Kidney epithelial cell (primary cell): ENCODE measurements at places on chromosomes 4 and X.
A peak's percentile ranks its signal among the peaks of the same experiment; 100 is the strongest.

DNA sequence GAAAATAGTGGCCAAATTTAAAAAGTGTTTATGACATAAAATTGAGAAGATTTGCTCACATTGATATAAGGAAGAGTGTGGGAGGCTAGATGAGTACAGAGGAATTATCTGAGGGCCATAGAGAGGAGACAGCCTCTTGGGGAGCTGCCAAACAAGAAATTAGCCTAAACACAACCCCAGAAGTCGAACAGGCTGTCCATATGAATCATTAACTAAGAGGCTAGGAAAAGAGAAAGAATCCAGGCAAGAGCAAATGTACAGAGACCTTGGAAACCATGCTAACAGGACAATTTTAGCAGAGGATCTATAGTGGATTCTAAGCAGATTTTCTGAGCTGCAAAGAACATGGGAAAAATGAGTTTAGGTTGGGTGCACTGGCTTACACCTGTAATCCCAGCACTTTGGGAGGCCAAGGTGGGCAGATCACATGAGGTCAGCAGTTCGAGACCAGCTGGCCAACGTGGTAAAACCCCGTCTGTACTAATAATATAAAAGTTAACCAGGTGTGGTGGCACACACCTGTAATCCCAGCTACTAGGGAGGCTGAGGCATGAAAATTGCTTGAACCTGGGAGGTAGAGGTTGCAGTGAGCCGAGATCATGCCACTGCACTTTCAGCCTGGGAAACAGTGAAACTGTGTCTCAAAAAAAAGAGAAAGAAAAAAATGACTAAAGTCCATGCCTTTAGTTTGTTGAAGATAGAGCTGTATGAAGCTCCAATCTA, 76.1 kb downstream of the NWD2 start:
- DNase-seq: no peak

DNA sequence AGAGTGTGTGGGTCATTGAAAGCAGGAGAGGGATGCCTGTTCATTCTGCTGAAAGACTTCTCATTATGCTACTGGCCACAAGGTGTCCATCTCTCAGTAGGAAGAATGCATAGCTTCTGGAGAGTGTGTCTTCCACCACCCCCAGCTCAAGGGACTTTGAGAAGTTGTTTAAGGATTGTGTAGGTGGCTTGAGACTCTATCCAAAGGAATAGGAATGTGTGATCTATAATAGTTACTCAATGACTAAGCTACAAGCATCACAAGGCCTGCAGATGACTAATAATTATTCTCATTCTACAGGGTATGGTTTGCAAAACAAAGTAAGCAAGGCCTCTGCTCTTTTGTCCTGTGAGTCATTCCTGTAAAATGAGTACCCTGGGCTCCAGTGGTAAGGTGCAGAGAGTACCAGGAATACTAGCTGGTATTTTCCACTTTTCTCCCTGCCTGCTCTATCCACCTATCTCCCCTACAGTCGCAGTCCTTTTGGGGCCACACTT, 279.8 kb upstream of the BOD1L1 start:
- DNase-seq: peak; percentile 99

DNA sequence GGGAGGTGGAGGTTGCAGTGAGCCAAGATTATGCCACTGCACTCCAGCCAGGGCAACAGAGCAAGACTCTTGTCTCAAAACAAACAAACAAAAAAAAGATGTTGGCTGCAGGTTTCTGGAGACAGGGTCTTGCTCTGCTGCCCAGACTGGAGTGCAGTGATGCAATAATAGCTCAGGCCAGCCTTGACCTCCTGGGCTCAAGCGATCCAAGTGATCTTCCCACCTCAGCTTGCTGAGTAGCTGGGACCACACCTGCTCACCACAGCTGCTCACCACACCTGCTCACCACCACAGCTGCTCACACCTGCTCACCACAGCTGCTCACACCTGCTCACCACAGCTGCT, 29.9 kb upstream of the CPLX1 start:
- DNase-seq: no peak

DNA sequence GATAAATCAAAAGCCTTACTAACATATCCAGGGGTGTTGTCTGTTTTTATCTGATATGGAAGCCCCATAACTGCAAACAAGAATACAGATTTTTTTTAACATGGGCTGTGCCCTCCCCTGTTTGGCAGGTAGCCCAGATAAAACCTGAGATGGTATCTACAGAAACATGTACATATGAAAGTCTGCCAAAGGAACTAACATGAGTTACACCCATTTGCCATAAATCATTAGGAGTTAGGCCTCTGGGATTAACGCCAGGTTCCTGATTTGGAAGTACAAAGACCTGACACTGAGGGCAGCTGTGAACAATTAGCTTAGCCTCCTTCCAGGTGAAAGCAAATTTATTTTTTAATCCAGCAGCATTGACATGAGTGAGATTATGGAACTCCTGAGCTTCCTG, 264.3 kb downstream of the TECRL start:
- DNase-seq: no peak

DNA sequence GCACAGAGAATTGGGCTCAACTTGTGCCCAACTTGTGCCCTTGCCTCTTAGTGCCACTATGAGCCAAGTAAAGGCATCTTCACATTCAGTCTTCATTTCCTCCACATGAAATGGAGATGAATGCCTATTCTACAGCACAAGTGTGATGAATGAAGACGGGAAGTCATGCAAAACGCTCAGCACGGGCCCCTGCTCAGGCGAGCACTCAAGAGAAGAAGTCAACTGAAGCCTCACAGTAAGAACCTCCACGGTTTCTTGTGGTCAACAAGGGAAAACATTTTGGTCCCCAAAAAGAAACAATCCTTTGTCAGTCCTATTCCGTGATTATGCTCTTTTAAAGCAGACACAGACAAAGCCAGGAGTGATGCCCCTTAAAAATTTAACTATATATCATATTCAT, 87.0 kb downstream of the IRF2 start:
- DNase-seq: no peak

GRCh38 chr4:95599777-95600400, 51.1 kb upstream of the UNC5C start:
- no peak for DNase-seq

DNA sequence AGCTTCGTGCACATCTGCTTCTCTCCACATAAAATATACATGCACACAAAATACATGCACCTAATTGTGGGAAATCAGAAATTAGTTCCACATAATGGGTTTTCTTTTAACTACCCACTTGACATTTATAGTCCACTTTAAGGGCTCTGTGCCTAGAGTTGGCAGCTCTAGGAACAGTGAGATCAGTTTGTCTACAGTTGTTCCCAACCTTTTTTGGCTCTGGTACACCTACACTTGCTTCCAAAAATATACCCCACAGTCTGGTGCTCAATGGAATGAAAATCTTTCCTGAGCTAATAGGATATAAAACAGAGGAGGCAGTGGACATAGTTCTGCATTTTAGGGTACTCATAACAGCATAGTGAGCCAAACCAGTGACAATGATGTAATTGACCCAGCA, 36.1 kb downstream of the HDAC8 start:
- no peak for DNase-seq

DNA sequence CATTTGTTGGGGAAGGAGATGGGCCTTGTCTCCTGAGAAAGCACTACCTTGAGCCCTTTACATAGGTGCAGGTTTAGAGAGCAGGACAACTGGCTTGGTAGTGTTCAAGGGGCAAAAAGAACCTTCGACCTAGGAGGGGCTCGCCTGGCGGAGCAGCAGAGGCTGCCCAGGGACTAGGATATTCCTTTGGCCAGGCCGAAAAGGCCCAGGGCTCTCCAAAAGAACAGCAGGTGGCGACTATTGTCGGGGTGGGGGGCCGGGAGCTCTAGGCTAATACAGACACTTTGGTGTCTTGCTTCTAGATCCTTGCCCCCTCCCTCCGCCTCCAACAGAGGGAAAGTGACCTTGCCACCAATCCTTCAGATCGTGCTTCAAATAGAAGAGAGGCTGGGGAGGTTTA, 7.1 kb upstream of the POU3F4 start:
- no peak for DNase-seq

DNA sequence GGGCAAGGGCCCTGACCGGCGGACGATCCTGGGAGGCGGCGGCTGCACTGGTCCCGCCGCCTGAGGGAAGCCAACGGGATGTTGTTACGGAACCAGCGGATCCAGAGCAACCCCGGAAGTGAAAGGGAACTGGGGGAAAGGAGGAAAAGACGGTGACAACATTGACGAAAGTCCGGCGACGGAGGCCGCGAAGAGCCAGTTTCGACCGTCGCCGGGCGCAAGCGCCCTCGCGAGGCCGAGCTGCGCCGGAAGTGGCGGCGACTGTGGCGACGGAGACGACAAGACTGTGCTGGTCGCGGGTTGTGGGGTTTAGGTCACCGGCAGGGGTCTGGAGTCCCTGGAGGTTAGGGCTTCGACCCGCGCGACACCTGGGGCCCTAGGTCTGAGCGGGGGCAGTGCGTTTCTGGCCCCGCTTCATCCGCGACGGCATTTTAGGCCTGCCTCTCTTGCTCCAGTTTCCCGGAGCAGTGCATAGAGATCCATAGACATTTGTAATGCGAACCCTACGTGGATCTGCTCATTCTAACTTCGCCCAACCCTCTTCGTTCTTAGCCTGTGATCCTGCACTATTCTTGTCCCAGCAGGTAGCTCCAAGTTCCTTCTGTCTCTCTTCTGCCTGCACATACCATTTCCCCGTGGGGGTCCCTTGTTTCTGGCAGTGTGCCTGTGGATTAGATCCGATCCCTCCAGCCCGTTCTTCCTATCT, at the start of gene BOD1L1:
Gene BOD1L1, minus strand, starts transcription at position 120 of the 706 bp plus-strand sequence. CDS start 138 bp downstream, outside the sequence.
- peak; percentile 67 for DNase-seq

DNA sequence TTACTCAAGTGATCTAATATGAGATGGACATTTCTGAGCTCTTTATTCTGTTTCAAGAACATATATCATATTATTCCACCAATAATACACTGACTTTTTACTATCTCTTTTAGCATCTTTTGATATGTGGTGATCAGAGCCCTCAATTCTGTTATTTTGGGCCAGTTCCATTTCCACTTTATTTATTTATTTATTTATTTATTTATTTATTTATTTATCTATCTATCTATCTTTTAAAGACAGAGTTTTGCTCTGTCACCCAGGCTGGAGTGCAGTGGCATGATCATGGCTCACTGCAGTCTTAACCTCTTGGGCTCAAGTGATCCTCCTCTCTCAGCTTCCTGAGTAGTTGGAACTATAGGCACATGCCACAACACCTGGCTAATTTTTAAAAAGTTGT, 57.4 kb upstream of the GRID2 start:
- DNase-seq: no peak

- no peak for DNase-seq
Measured at GRCh38 chr4:24582235-24582832, 2.0 kb downstream of the DHX15 start.

DNA sequence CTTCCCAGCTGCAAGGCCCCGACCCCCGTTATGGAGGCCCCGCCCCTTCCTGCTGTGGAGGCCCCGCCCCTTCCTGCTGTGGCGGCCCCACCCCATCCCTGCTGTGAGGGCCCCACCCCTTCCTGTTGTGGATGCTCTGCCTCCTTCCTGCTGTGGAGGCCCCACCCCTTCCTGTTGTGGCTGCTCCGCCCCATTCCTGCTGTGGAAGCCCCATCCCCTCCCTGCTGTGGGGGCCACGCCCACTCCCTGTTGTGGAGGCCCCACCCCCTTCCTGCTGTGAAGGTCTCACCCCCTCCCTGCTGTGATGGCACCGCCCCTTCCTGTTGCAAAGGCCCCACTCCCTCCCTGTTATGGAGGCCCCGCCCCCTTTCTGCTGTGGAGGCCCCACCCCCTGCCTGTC, 104.9 kb upstream of the PSAPL1 start:
- no peak for DNase-seq
